ENCODE measurements at places on chromosomes 7 and 10.
A peak's percentile ranks its signal among the peaks of the same experiment; 100 is the strongest.

DNA sequence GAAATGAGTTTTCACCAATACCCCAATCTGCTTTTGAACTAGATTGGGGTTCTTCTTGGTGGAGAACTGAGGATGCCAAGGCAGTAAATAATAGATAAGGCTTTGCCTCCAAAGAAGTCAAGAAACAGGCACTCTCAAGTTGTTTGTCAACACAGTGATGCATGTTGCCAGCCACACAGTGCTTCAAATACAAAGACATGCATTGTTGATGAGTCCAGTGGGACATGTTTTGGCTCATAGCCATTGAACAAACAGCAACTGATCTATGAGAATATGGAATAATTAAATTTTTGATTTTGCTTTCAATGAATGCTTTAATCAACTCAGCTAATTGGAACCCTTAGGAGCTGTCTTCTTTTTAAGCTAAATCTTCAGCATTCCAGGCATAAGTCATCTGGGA, 346.4 kb downstream of the THSD7A start:
- no peak for DNase-seq

GRCh38 chr7:152624228-152624627, 51.7 kb downstream of the XRCC2 start:
- peak; percentile 48 for DNase-seq

- no peak for DNase-seq
Observed at GRCh38 chr7:32221056-32221455, 150.8 kb upstream of the PDE1C start.

DNA sequence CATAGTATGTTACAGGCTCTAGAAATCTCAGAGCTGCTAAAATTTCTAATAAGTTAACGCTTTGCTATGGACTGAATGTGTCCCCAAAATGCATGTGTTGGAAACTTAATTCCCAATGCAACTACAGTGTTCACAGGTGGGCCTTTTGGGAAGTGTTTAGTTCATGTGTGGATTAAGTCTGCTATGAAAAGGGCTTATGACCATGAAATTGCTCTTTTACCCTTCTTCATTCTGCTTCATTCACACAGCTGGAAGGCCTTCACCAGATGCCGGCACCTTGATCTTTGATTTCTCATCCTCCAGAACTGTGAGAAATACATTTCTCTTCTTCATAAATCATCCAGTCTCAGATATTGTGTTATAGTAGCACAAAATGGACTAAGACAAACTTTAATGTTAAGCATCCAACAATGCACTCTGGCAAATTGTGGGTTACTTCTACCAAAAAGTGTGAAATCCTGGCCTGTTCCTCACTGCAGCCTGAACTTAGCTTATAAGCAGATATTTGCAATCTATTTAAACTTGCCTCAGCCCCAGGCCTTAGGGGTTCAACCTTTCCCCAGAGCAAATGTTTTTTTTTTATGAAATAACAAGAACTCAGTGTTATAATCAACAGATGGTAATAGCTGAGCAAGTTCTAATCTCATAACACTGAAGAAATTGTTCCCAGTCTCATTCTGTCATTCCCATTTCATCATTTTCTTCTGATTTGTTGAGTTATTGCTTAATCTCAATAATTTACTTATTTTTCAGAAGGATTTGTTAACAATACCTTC, 523.6 kb downstream of the KIF20B start:
- no peak for DNase-seq

DNA sequence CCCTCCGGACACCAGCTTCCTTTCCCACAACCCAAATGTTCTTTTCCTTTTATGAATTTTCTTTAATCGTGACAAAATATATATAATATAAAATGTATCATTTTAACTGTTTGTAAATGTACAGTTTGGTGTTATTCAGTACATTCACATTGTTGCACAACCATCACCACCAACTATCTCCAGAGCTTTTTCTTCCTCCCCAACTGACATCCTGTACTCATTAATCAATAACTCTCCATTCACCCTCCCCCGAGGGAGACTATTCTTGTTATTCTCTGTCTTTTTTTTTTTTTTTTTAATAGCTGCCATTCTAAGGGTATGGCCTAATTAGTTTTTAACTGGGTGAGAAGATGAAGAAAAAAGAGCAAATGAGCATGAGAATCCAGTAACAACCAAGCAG, 30.6 kb upstream of the ITGB1 start:
- no peak for DNase-seq

GRCh38 chr7:5867060-5867459, 13.5 kb upstream of the OCM start:
- no peak for DNase-seq

DNA sequence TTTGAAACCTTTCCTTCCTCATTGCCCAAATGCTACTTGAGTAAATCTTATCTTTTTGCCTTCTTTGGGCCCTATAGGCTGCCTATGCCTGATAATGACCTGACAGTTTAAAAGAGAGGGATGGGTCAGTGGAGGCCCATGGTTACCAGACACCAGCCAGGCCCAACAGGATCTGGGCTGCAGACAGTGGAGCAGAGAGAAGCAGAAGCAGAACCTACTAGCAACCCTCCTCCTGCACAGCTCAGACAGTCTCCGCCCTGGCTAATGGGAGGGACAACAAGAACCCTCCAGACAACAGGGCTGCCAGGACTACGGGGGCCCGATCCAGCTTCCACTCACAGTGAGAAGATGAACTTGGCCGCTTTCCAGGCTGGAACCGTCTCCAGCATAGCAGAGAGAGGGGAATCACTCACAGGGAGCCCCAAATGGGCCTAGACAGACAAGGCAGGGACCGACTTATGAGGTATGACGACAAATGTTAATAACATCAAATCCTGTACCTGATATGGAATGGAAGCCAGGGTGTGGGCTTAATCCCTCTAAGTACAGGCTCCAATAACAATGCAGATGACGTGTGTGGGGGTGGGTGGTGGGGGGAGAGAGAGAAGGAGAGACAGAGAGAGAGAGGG, 31.7 kb upstream of the DGKI start:
- DNase-seq: no peak

DNA sequence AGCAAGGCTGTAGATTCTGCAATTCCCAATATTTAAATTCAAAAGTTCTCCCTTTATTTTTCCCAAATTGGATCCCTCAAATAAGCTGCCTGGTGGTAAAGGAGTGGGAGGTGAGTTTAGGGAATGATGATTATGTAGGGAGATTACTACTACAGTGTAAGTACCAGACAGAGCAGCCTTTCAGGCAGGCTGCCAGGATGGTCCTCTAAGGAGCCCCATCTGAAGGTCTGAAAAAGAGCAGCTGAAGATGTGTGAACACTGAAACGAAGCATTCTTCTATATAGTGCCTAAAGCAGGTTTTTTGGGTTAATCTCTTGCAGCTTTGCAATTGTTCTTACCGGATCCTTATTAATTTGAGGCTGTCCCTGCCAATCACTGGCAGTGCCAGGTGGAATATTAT, 84.7 kb downstream of the CREB5 start:
- DNase-seq: no peak

- no peak for DNase-seq
Observed at GRCh38 chr7:70317356-70317755, 719.1 kb downstream of the AUTS2 start.

GRCh38 chr10:2731940-2732339, 335.4 kb upstream of the PFKP start:
- DNase-seq: no peak

Measured in NCI-H2081 (cell line).